ENCODE measurements at places on chromosomes 13 and 19.

- DNase-seq, result no peak
These were observed 42.2 kb downstream of the COL4A2 start for GRCh38 chr13:110349239-110349638.

- DNase-seq, result no peak
These were observed 40.7 kb downstream of the PIN1 start for GRCh38 chr19:9875796-9876195.

- no peak for DNase-seq
These were observed 122.6 kb downstream of the POSTN start for GRCh38 chr13:37475966-37476365.

DNA sequence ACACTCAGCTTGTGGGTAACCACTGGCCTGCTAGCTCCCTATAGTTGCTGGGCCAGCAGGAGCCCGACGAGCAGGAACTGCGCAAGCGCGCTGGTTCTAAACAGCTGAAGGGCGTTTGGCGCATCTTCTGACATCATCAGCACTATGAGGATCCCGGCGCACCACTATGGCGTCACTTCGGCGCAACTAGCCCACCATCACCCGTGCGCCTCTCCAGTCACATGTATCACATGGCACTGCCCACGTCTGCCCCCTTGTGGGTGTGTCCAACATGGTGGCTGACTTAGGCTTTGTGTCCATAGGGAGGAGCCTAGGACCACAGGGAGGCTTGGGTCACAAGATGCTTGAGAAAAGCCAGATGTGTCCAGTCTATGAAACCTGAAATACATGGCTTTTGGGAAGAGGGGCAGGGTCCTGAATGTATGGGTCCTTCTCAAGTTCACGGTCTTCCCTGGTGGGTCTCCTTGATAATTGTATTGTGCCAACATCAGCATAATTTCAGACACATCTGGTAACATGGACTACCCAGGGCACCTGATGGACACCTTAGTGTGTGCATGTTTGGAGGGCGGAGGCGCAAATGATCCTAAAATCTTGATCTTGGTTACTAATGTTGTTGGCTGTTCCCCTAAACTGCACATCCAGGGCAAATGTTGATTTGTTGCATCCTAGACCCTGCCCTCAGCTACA is 18.0 kb downstream of the KLK4 start:
- no peak for DNase-seq

- DNase-seq, result no peak
These were observed at the start of gene SEMA6B for GRCh38 chr19:4559569-4559968. SEMA6B (minus strand) TSS chr19:4559684; CDS start chr19:4558457, 1,227 bp downstream.

GRCh38 chr13:32267836-32268439 is 47.2 kb downstream of the ZAR1L start:
- no peak for DNase-seq

- DNase-seq, result no peak
These were observed 472.1 kb downstream of the FOXO1 start for GRCh38 chr13:40194224-40194806.

DNA sequence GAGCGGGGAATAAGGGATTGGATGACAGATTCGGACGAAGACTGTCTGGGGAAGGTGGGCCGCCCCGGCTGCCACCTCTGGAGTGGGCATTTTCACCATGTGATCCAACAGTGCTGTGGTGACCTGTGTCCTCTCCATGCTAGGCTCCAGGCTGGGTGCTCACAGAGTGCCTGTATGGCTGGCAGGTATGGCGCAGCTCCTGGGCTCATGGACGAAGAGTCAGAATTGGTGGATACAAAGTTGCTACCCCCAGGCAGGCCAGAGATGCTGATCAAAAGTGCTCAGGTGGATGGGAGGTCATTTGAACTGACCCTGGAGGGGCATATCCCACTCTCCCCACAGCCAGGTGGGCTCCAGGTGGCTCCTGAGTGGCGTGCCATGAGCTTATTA is 111.3 kb upstream of the UQCRFS1 start:
- no peak for DNase-seq

DNA sequence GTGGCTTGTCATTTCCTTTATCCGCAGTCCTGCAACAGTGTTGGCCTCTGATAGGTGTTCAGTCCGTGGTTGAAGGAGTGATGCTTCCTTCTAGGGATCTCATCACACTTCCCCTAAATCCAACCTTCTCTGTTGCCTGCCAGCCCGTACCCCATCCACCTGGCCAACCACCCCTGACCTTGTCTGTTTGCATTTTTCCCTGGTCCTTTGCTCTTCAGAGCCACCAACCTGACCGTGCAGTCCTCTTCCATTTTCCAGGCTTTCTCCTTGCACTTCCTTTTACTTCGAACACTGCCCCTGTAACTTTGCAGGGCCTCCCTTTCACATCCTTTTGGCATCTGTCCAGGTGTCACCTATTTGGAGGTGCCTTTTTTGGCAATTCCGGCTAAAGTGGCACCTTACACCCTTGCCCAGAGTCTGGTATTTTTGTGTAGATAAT is 696 bp downstream of the ZNF460 start:
- no peak for DNase-seq

DNA sequence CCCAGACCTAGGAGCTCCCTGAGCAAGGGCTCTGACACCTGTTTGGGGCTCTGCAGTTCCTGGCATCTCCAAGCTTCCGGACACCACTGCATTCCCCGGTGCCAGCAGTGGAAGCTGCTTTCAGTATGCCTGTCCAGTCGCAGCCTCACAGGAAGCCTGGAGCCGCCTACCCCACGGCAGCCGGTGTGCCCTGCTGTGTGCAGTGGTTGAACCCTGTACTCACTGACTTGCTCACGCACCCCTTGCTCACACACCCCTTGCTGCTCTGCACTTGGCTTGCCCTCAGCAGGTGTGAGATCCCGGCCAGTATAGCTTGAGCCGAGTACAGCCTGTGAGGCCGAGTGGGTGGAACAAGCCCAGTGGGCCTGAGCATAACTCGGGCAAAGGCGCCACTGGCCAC is 70.3 kb downstream of the PIBF1 start:
- DNase-seq, result no peak

DNA sequence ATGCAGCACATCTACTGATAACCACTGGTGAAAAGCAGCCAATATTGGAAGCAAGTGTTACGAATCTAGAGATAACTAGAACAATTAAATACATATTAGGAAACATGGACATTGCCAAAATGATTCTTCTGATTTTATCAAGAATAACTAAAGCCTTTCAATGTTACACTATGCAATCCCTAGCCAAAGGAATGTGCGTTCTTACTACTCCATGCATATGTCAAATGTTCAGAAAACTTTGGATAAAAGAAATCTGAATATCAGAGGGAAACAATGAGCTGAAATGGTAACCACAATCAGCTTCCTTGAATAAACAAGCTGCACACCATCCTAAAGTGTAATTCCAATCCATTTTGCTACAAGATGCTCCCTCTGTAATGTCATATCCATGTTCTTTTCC is 951 bp upstream of the POSTN start:
- no peak for DNase-seq

DNA sequence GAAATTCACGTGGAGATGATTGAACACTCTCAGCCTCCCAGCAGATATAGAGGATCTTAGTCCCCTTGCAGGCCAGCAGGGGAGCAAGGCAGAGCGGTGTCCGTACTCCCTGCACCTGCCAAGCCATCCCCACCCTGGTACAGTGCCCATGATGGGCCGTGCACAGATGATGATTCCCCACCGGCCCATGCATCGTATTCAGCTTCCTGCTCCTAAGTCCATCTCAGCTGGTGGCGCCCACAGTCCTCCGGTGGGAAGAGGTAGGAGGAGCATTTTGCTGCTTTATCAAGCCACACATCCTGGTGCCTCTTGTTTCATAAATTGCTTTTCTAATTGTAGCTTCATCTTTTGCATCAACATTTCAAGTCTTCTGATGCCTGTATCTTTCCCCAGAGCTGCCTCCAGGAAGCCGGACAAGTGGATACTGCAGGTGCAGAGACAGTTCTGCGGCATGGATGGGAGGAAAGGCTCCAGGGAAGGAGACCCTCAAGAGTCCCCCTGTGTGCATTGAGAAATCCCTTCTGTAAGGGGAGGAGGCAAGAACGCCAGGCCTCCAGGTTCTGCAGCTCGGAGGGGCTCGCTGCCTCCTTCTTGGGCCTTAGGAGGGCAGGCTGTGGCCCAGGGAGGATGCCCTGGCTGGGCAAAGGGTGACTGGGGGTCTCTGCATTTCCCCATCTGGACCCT is 55.3 kb downstream of the F2RL3 start:
- no peak for DNase-seq

DNA sequence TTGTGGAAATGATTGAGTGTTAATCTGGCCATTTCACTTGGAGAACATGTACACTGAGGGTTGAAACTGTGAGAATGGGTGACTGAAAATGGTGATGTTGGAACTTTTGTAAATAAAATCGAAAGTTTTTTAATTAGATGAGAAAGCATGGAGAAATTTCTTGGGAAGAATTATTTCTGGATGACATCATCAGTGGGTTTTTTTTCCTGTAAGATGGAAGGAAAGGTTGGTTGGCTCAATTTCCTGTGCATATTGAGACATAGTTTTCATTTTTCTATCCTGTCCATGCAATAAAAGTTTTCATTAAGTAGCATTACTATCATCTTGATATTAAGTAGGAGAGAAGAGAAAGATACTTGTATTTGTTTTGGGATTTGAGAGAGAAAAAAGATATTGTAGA is 120.6 kb upstream of the HTR2A start:
- no peak for DNase-seq

GRCh38 chr19:19510432-19510831 is 4.9 kb downstream of the TSSK6 start:
- no peak for DNase-seq

DNA sequence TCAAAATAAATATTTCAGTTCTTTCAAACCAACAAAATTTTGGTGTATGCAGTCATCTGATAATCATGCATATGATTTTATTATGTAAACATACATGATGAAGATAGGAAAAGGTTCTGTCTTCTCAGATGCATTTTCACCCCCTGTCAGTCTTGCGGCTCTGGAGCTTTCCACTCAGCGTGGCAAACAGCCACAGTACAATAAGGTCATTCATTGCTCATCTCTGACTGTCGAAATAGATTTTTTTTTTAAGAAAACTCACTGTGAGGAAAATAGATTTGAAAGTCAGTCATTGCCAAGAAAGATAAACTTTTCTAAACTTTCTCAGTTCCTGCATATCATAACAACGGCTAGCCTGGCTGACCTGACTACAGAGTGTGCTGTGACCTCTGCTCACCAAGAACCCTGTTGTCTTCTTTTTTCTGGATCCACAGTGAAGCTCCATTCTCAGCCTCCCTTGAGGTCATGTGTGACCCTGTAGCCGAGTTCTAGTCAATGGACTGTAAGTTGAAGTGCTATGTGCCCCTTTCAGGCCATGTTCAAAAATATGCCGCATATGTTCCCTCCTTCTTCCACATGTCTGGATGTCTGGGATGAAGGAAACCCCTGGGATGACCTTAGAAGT is 519.6 kb downstream of the KLF5 start:
- DNase-seq, result no peak

- no peak for DNase-seq
These were observed 205.5 kb downstream of the NALCN start for GRCh38 chr13:101210774-101211173.

DNA sequence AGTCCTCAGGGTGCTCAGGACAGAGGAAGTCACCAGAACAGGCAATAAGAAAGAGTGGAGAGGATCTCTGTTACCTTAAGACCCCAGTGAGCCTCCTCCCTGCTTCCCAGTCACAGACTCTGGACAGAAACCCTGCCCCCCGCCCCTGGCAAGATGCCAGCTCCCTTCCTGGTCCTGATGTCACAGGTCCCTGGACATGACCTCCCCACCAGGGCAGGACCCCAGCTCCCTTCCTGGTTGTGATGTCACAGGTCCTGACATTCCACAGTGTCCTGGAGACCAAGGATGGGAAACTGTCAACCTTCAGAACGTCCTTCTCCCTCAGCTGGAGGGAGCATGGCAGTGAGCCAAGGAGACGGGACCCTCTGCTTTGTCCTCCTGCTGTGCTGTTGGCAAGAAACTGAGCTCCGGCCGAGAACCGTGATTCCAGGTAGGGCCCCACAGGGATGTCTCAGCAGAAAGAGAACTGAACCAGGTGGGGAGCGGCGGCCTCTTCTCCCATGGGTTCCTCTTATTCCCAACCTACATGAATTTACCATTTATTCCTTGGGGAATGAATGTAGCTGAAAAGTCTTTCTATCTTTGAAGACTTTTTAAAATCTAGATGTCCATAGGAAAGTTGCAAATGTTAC is at the start of gene SPACA7:
TSS of gene SPACA7 (plus strand) at position 306 of the 632 bp plus-strand sequence. CDS start at position 337, 31 bp downstream.
- no peak for DNase-seq

DNA sequence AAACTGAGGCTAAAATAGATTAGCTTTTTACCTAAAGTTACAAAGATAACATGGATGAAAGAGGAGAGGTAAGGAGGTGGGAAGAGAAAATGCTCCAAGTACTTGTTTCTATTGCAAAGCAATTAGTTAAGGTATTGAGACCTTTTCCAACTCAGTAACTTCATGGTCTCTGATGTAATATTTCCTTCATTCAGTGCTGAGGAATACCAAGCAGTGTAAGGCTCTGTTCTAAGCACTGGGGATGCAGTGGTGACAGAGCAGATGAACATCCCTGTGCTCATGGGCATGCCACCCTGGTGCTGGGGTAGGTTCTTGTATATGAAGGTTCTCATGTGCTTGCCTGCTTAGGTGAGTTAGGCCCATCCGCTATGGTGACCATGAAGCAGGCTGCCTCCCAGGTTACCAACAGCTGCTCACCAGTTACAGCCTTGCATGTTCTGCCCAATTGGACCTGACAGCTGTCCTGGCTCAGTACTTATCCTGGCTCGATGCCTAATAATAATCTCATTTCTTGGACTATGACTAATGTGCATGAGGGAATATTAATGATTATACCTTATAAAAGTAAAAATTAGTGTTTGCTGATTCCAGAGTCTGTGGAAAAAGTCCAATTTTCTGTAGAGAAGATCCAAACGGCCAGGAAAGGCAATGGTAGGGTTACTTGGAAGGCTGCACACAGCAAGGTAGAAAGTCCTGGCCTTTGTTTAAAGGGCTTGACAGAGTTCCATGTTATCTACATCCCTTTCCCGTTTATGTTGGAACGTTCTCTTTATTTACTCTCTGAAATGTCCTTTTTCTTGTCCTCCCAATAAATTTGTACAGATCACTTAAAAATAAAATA is 48.3 kb downstream of the LATS2 start:
- no peak for DNase-seq

Measured in HFF-Myc (cell line).